RPMI7951 (cell line): ENCODE measurements at places on chromosomes 4 and X.
A peak's percentile ranks its signal among the peaks of the same experiment; 100 is the strongest.

DNA sequence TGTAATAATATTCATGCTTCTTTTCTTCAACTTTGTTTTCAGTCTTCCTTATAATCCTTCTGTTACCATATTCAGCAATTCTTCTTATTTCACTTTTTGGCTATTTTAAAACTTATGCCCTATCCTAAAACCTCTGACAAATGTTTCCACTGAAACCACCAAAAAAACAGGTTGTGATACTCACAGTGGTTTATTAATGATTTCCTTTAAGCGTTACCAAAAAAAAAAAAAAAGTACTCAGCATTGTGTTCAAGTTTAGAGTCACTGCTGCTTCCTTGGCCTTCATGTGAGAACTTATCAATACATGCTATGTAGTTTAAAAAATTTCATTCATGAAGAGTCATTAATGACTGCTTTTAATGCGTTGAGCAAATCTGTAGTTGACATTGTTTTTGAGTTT lies 35.4 kb upstream of the UGT2A3 start:
- DNase-seq, result no peak

DNA sequence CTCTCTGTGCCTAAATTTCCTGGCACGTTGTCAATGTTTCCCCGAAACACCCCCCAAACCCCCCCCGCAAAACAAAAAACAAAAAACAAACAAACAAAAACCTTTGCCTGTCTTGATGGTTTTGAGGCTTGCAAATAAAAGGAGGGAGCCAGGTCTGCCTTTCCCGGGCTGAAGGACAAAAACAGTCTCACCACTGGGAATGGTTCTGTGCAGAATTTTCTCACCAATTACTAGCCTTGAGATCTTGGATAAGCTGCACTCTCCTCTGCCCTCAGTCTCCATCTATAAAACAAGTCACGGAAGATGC lies 15.5 kb downstream of the NKX3-2 start:
- DNase-seq, result no peak

- DNase-seq, result no peak
Observed at GRCh38 chr4:3612934-3613333, 80.7 kb upstream of the LRPAP1 start.

DNA sequence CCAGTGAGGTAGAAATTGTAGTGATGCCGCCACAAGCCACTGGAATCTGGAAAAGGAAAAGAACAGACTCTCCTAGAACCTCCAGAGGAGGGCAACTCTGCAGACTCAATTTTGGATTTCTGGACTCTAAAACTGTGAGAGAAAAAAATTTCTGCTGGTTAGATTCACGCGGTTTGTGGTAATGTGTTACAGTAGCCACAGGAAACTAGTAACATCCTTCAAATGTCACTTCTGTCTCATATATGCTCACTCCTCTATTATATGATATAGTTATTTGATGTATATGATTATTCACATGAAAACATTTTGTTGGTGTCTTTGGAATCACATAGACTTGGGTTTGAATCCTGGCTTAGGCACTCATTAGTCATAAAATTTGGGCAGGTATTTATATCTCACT lies 18.8 kb downstream of the LDOC1 start:
- DNase-seq, result no peak

- DNase-seq, result no peak
Observed at GRCh38 chr4:88619971-88620370, 27.7 kb downstream of the HERC3 start.

- DNase-seq, result no peak
Observed at GRCh38 chr4:76383001-76383400, 37.9 kb downstream of the CCDC158 start.

DNA sequence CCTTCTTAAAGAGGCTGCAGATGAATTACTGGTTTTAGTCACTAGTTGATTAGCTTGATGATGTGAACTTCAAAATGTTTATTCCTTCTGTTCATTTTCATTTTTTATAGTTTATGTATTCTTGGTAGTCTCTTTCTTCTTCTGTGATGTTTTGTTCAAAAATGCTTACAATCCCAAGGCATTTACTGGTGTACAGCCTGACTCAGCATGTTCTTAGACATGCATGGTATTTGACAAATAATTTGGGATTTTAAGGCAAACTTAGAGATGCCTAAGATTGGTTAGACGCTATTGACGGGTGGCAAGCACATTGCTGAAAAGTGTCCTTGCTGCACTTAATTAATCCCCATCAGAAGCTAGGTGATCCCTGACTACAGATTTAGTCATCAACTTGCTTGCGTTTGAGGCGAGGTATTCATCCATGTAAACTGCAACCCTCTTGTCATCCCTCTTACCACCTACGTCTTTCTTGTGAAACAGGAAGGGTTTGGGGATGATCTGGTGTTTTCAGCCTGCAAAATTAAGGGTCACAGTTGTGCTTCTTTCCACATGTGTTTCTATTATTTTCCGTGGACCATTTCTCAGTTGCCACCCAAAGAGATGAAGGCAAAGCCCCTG lies 331.8 kb downstream of the DKK2 start:
- DNase-seq, result no peak

GRCh38 chr4:122796801-122797404 lies 29.7 kb upstream of the FGF2 start:
- DNase-seq, result peak; percentile 18

DNA sequence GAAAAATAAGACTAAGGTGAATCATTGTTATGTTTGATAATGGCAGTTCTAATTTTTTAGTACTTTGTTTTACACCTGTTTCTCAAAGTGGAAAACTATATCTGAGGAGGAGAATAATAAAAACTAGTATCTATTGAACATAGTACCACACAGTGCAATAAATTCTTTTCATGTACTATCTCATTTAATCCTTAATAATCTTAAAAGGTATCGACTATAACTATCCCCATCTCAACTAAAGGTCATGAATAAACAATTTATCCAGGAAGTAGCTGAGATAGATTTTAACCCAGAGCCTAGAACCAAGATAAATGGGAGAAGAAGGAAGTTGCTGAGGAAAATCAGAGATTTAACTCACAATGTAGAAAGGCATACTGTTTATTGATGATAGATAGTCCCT lies 2.5 kb downstream of the CHIC2 start:
- no peak for DNase-seq

DNA sequence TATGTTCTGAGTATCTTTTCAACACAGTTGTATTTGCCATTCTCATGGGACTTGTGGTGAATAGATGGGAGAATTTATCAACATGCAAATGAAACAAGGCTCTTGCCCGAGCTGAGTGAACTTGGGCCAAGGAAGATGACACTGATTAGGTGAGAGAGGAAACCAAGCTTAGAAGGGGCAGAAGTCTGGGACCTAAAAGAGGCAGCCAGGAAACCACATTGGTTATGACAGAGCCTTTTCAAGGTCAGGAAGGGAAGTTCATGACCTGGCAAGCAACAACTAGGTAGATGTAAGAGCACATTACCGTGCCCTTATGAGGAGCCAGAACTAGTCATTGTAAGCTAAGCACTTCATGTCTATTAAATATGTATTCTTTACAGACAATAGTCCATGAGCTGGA lies 590.3 kb downstream of the PACRGL start:
- no peak for DNase-seq

- DNase-seq, result no peak
Observed at GRCh38 chr4:26310264-26310663, 10.6 kb upstream of the RBPJ start.

- no peak for DNase-seq
Observed at GRCh38 chr4:4666187-4666586, 124.3 kb upstream of the STX18 start.

DNA sequence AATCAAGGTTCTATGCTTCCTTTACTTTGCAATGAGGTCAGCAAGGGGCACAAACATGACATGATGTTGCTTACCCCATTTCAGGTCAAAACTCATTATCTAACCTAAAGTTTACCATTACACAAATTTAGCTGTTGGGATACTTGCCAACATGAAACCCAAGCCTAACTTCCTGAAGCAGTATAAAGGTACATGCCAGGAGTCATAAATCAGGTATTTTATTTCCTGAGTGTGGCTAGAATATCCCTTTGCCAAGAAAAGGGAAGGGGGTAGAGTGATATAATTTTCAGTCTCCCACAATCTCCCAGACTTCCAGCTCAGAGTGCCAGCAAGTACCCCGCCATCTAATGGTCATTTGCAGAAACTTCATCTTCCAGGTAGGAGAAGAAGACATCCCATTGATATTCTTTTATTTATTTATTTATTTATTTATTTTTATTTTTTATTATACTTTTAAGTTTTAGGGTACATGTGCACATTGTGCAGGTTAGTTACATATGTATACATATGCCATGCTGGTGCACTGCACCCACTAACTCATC lies 136.6 kb downstream of the NEXMIF start:
- no peak for DNase-seq

GRCh38 chrX:10893976-10894375 lies 217.2 kb upstream of the HCCS start:
- no peak for DNase-seq

DNA sequence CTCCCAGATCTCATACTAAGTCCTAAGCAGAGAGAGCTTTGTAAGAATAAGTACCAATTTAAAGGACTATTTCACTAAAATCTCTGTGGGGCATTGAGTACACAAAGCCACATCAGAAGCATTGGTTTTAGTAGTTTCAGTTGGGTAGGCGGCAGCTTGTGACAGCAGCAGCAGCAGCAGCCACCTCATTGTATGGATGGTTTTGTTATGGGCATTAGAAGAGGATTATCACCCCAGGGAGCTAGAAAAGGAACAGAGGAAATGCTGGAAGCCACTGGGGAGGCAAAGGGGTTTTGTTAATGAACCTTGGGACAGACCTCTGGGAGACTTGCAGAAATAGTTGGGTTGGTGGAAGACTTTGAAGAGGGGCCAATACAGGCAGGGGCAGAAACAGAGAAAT lies 93.9 kb upstream of the FRMPD3 start:
- no peak for DNase-seq

GRCh38 chr4:158847535-158847934 lies 78.7 kb downstream of the FNIP2 start:
- DNase-seq, result no peak

- peak; percentile 13 for DNase-seq
Observed at GRCh38 chr4:154779362-154779947, 1.6 kb upstream of the RBM46 start.

DNA sequence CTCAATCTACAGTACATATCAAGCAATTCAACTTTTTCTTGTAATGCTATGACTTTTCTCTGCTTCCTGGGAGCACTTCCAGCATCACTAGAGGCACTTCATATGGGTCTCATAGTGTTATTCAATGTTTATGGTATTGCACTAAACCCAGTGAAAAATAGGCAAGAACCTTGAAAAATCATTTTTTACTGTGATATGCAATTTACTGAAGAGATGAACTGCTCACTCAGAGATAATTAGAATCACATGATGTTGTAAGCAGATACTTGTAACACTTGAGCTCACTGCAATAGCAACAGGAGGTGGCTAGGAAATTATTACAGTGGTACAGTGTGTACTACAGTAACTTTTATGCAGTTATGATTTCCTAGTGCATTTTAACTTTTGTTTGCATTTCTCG lies 93.3 kb downstream of the RASGEF1B start:
- no peak for DNase-seq

- DNase-seq, result no peak
Observed at GRCh38 chr4:156408749-156409148, 455.1 kb upstream of the CTSO start.

- DNase-seq, result peak; percentile 17
Observed at GRCh38 chrX:107823456-107823855, 2.2 kb upstream of the MID2 start.

GRCh38 chr4:7828011-7828720 lies 111.5 kb downstream of the AFAP1 start:
- DNase-seq, result peak; percentile 99

- no peak for DNase-seq
Observed at GRCh38 chr4:1279253-1279652, 10.4 kb upstream of the MAEA start.

DNA sequence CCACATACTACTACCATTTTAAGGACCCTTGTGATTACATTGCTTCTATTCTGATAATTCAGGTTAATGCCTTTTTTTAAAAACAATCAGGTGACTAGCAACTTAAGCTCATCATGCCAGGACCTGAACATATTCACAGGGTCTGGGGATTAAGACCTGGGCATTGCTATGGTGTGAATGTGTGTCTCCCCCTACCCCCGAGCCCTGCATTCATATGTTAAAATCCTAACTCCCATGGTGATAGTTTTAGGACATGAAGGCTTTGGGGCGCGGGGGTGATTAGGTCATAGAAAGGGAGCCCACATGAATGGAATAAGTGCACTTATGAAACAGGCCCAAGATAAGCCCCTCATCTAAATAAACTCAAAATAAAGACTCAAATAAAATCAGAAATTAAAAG lies 734.4 kb upstream of the PABPC4L start:
- DNase-seq, result no peak

- DNase-seq, result no peak
Observed at GRCh38 chr4:54842226-54842625, 184.5 kb downstream of the KIT start.

DNA sequence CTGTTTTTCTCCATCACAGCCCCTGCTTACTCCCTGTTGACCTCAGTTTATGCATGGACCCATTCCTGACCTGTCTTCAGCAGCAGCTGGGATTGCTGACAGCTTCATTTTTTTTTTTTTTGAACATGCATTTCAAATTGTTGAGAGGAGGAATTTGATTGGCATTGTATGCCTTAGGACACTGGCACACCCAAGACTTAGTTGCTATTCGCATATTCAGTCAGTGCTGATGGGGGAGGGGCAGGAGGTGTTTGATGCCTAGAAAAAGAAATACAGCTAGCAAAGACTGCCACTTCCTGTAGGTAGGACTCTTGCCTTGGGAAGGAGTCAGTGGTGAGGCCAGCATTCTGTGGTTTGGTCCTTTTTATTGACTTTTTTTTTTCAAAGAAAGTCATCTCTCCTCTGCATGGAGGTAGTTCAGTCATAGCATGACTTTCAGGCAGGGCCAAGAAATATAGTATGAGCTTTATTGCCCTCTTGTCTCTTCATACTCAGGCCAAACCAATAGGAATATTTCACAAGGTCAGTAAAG lies 33.6 kb upstream of the XK start:
- DNase-seq, result no peak

DNA sequence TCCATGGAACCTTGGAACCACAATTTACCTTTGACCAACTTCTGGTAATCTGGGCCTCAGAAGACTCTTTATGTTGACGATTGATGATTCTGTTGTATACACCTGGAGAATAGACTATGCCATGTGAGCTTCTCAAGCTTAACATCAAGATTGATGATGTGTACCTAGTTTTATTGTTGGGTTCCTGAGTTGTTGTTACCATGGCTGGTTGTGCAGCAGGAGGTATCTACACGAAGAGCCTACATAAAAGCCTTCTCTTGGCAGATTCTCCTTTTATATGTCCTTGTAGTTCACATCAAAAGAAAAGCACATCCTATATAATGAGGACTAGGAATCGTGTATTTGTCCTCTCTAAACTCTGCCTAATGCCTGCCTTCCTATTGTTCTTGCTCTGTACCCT lies 272.0 kb downstream of the DTHD1 start:
- DNase-seq, result no peak

- DNase-seq, result peak; percentile 19
Observed at GRCh38 chr4:113300471-113300928, 251.0 kb downstream of the ANK2 start.

- DNase-seq, result no peak
Observed at GRCh38 chrX:12896935-12897334, 9.5 kb upstream of the TLR8 start.

- no peak for DNase-seq
Observed at GRCh38 chr4:24094726-24095125, 204.9 kb upstream of the PPARGC1A start.

- peak; percentile 10 for DNase-seq
Observed at GRCh38 chrX:19793471-19793870, 93.9 kb downstream of the SH3KBP1 start.

- peak; percentile 60 for DNase-seq
Observed at GRCh38 chr4:87375719-87376291, 15.2 kb downstream of the HSD17B11 start.
